ENCODE measurements at places on chromosomes 4 and X.

- no peak for DNase-seq
Measured at GRCh38 chrX:71579990-71580380, 1.7 kb downstream of the GCNA start.

DNA sequence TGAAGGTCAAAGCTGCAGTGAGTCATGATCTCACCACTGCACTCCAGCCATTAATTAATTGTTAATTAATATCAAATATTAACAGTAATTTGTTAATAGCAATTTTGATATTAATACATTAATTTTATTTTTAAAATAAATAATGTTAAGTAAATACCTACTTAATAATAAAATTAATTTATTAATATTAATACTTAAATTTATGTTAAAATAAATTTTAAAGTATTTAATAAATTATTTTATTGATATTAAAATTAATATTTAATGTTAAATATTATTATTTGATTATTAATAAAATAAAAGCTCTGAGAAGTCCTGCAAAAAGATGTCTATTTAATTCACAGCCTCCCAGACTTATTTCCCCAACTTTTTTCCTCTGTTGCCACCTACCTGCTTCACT, 25.1 kb upstream of the TRIM2 start:
- no peak for DNase-seq

DNA sequence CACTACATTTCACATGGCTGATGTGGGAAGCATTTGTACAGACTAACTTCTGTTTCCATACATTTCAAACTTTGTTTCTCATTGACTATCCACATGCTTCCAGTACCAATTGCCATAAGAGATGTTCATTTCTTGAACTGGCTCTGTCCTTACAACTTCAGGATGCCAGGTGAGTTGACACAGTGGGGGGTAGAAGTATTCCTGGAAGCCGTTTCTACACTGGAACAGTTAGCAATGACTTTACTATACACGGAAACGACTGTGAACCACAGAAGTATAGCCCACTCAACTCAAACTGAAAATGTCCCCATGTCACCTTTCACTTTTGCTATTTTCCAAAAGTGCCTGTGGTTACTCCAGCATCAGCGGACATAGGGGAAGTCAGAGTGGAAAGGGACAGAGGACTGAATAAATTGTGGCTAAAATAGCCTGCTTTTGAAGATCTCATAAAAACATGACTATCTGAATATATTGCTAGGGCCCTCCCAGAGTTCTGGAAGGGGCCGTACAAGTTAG, 38.0 kb upstream of the DSPP start:
- no peak for DNase-seq

- DNase-seq: no peak
Measured at GRCh38 chr4:124121461-124121971, 591.0 kb downstream of the ANKRD50 start.

DNA sequence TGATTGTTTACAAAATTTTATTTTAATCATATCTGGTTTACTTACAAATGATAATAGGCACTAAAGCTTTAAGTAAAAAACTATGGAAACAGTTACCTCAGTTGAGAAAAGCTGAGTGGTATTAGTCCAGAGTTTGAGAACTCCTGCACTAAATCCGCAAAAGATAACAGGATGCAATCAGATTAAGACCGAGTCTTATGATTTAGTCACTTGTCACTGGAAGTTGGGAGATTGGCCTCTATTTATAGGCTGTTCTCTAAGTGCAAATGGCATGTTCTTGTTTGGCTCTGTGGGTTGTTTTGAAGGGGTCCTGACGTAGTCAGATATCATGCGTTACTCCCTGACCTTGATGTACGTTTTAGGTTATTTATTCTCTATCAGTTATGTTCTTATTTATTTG, 6.3 kb downstream of the GPAT3 start:
- no peak for DNase-seq

GRCh38 chrX:72142794-72143608, 11.3 kb upstream of the RTL5 start:
- DNase-seq: no peak

DNA sequence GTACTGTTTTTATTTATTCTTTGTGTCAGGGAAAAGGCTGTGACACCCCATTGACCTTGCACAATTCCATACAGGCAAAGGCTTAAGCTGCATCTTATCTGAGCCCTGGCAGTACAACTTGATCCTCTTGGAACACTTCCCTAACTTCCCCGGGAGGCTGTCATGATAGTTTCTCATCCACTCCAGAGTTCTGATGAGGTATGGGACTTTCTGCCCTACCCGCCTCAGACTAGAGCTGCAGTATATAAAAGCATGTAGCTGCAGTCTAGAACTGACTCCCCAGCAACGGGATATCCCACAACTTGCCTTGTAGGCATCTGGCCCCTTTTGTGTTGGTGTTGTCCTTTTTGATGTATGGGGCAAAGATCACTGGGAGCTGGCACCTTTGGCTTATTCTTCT, 72.7 kb downstream of the FNIP2 start:
- DNase-seq: no peak

DNA sequence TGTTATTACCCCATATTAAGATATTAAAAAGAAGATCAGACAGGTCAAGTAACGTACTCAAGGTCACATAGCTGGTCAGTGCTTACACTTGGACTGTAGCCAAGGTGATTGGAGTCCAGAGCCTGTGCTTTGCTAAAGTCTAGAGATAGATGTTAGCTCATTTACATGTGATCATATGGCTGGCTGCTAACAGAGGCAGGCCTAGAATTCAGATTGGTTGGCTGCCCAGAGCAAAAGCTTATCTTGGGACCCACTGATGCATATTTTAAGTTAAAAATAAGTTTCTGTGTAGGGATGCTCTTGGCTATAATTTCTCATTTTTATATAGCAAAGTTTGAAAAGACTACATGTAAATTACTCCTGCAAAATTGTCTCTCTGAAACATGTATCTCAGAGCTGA, 18.1 kb upstream of the EXOC1L start:
- no peak for DNase-seq

GRCh38 chrX:112941209-112941837, 100.7 kb upstream of the AMOT start:
- no peak for DNase-seq

- DNase-seq: no peak
Measured at GRCh38 chr4:174494146-174494545, 28.1 kb downstream of the HPGD start.

- DNase-seq: no peak
Measured at GRCh38 chr4:111210595-111210994, 587.7 kb upstream of the PITX2 start.

DNA sequence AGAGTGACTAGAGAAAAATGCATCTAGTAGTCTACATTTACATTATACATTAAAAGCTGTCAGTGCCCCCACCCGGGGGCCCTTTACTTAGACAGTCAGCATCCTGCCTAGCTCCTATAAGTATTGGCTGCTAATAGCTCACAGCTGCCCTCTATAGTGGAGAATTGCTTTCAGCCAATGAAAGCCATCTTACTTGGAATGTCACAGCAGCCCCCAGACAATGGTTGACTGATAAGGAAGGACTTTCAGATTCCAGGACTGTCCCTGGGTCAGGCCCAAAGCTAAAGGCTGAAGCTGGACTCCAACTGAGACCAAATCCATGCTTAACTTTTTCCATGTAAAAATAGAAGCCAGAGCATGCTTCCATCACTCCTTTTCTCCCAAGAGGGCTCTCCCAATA, 196.9 kb downstream of the ANKRD50 start:
- DNase-seq: no peak

GRCh38 chrX:70478526-70479245, 34.1 kb downstream of the DLG3 start:
- DNase-seq: no peak

DNA sequence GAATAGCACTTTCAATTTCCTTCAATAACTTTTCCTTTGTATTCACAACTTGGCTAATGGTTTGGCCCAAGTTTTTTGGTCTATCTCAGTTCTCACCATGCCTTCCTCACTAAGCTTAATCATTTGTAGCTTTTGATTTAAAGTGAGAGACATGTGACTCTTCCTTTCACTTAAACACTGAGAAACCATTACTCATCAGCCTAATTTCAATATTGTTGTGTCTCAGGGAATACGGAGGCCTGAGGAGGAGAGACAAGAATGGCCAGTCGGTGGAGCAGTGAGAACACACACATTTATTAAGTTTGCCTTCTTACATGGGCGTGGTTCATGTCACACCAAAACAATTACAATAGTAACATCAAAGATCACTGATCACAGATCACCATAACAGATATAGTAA, 56.7 kb downstream of the TSPAN5 start:
- no peak for DNase-seq

- DNase-seq: no peak
Measured at GRCh38 chr4:81102107-81102506, 71.6 kb downstream of the BMP3 start.

DNA sequence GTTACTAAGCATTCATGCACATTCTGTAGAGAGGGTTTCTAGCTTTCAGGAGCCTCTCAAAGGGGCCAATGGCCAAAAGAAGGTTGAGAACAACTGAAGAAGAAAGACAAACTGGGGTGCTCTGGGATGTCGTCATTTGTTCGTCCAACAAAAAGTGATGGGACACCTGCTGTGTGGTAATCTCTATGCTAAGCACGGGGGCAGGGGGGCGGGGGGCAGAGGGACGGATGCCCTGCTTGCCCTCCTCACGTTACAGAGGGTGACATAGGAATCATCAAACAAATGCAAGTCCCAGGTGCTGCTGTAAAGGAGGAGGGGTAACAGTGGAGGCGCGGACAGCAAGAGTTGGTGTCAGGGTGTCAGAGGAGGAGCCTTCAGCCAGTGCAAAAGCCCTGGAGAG, 12.8 kb upstream of the CRMP1 start:
- DNase-seq: no peak

DNA sequence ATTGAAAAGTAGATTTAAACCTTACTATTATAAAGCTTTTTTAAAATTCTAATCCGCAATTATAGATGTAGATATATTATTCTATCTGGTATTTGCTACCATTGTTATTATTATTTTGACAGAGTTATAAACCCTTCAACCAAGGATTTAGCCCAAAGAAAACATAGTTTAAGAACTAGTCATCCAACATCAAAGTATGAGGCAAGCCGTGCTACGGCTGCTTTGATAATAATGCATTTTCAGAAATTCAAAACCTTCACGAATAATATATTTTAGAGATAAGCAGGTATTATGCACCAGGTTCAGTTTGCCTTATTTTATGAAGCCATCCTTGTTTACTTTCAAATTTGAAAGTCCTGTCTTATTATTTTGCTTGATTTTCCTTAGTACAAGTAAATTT, 1501.7 kb downstream of the RAPGEF2 start:
- no peak for DNase-seq

DNA sequence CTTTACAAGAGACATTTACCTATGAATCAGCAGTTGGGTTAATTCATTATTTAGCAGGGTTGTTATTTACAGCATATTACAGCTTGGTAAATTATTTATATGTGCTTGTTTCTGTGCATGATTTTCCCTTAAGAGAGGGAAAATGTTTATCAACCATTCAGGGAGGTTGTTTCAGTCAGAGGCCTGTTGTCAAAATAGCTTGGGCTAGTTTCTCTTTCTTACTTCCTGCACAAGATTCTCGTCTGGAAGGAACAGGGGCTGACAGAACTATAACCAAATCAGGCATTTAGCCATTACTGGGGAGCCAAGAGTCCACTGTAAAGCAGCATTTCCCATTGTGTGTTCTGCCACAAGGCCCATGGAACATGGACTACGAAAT, 135.8 kb downstream of the HS6ST2 start:
- no peak for DNase-seq

DNA sequence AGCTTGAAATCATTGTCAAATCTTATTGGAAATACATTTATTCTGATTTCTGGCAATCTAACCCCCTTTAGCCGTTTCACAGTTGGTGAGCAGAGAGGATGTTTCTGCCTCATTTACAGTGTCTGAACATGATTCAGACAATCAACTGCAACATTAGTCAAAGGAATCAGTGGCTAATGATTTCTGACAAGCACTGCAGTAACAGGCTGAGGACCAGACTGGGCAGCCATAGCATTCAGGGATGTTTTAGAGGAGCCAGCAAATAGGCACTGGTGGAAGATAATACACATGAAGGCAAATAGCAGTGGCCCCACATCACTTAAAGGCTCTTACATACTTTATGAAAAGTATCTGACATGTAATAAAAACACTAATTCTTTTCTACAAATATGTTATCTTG, 102.8 kb downstream of the TTC29 start:
- DNase-seq: no peak

DNA sequence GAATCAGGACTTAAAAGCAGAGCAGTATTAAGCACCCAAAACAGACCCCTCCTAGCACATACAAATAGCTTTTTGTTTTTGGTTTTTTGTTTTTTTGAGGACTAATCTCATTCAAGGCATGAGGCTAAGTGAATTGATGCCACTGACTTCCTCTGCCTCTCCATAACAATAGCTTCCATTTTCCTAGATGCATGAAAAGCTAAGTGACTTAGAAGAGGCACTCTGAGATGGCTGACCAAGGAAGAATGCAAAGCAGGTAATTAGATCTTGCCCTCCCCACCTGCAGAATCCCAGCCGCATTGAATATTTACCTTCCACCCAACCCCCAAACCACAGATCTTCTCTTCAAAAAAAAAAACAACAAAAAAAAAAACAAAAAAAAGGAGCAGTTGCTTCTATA, 7.4 kb upstream of the KDR start:
- DNase-seq: no peak

- no peak for DNase-seq
Measured at GRCh38 chr4:169307576-169307975, 36.8 kb upstream of the SH3RF1 start.

GRCh38 chrX:1274786-1275185, 6.2 kb downstream of the CSF2RA start:
- DNase-seq: no peak

DNA sequence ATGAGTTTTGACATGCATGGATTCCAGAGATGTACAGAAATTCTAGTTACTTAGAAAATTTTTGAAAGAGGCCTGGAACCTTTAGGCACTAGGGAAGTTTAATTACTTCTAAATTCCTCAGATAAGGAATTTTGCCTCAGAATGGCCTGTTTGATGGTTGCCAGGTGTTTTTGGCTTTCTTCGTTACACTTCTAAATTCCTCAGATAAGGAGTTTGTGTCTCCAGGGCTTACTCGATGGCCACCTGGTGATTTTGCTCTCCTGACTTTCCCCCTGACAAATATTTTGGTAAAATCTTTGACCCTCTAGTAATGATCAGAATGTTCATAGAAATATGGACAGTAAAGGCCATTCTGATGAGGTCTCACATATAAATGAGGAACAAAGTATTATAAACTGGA, 64.3 kb downstream of the BEX3 start:
- DNase-seq: no peak

GRCh38 chr4:143626134-143626911, 74.2 kb downstream of the FREM3 start:
- no peak for DNase-seq

GRCh38 chr4:57077550-57078343, 32.4 kb downstream of the IGFBP7 start:
- no peak for DNase-seq

DNA sequence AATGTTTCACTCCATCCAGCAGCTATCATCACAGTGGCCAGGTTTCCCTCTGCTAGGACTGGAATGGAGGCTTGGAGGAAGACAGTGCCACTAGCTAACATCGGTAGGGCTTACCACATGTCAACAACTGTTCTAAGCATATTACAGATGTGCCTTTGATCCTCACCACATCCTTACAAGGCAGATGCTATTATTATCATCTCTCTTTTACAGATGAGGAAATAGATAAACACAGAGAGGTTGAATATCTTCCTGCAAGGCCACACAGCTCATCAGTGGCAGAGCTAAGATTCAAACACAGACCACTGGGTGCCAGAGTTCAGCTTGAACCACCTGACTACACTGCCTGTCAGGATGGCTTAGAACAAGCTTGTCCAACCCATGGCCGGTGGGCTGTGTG, 47.4 kb downstream of the MAMLD1 start:
- DNase-seq: no peak

Data from nucleus accumbens (tissue), 56 donors.